ENCODE measurements at places on chromosomes 6 and 20.

GRCh38 chr6:16799279-16800193 is 38.3 kb upstream of the ATXN1 start:
- DNase-seq = peak; percentile 51

- DNase-seq = peak; percentile 26
Observed at GRCh38 chr20:37179683-37180524, 556 bp upstream of the MROH8 start.

DNA sequence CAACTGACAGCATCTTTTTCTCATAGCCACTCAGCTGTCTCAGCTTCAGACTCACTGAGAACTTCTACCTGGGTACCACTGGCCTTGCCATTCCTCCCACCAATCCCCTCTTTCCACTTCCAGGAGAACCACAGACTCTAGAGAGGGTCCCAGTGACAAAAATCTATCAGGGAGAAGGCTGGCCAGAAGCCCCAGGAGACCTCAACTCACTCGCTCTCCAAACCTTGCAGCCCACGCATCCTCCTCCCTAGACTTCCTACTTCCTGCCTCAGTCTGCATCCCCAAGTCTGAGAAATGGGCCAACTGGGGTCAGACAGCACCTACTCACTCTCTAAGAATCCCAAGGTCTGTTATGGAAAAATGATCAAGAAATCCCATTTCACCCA is 1.2 kb downstream of the TMEM239 start:
- no peak for DNase-seq

DNA sequence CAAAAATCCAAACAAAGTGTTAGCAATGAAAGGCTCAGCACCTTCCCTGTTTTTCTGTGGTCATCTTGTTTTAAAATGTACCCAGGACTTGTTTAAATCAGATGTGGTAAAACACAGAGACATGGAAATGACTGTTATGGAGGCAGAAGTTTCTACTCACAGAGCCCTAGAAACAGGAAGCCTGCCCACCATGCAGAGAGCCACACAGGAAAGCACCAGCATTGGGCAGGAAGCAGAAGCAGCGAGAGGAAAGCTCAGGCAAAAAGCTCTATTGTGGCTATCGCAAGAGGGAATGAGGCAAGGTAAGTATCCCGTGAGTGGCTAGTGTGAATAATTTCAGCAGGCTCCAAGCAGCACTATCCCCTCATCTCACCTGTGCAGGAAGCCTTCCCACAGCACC is 42.8 kb downstream of the GPR6 start:
- no peak for DNase-seq

GRCh38 chr6:4282926-4283325 is 147.6 kb upstream of the ECI2 start:
- DNase-seq = no peak

- no peak for DNase-seq
Observed at GRCh38 chr20:44731657-44732056, 14.0 kb upstream of the KCNK15 start.
